ENCODE measurements at places on chromosomes 12 and 14.

- DNase-seq, result no peak
Measured at GRCh38 chr12:27571463-27571862, 47.5 kb downstream of the PPFIBP1 start.

GRCh38 chr12:121838126-121838525 is 20.5 kb downstream of the HPD start:
- DNase-seq, result no peak

DNA sequence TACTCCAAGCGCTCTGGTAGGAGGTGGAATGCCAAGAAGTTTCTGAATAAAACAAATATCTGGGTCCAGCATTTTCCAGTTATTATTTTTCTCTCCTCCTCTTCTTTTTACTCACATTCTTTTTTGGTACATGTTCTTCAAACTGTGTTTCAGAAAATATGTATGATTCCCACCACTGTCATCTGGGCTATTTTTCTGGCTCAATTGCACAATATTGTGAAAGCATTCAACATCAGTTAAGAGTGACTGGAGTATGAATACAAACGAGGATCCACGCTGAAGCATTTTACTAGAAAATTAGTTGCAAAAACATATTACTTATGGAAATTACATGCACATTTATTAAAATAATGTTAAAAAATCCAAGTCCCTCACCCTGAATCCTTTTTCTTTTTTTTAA is 61.5 kb downstream of the KCNMB4 start:
- DNase-seq, result no peak

DNA sequence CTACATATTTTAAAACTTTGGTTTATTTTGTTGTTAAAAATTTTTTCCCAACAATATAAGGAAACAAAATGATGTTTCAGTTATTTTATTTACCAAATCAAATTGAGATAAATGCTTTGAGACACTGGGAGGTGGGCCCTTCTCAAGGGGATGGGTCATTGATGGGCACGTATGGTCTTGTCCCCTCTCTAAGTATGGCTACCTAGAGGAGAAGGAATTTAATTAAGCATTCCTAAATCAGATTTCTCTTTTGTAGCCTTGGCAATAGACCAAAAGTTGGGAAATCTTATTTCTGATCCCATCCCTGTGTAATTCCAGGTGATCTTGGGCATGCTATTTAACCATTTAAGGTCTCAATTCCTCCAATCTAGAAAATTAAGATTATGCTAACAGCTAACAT is 79.0 kb downstream of the SCN8A start:
- no peak for DNase-seq

DNA sequence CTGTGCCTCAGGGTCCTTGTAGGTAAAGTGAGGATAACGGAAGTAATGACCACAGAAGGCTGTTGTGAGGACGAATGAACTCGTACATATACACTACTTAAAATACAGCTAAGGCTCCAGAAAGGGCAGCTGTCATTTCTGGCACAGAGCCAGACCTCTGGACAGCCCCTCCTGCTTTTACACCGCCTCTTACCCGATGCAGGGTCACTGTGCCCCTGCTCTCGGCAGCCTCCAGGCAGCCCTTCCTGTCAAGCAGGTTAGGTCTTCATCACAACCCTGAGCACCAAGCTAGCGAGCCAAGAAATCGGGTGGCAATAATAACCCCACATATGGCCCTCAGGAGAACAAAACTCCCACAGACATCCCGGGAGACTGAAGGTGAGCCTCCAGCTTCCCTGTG is 8.5 kb downstream of the TMEM229B start:
- DNase-seq, result no peak

GRCh38 chr12:7096979-7097378 is 4.7 kb upstream of the C1R start:
- DNase-seq, result no peak

GRCh38 chr12:33488036-33488435 is 48.4 kb upstream of the SYT10 start:
- DNase-seq, result peak; percentile 8

GRCh38 chr14:22487941-22488340 is 101.1 kb downstream of the DAD1 start:
- no peak for DNase-seq

GRCh38 chr12:132488127-132489077 is 1.5 kb upstream of the FBRSL1 start:
- DNase-seq, result no peak

- peak; percentile 67 for DNase-seq
Measured at GRCh38 chr12:49550693-49551252, 11.9 kb downstream of the KCNH3 start.

- DNase-seq, result peak; percentile 40
Measured at GRCh38 chr12:121576851-121577391, 3.9 kb downstream of the KDM2B start.

DNA sequence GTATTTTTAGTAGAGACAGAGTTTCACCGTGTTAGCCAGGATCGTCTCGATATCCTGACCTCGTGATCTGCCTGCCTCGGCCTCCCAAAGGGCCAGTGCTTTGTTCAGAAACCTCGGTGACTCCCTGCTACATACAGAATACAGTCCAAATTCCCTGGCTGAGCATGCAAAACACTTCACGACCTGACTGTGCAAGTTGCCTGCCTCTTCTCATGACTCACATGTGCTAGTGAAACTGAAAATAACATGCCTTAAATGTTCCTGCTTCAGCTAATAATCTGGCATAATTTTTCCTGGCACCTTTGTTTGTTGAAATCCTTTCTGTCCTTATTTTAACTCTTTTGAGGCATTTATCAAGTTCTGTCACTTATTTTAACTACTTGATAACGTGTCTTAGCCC is 8.2 kb downstream of the DMAC2L start:
- DNase-seq, result no peak

DNA sequence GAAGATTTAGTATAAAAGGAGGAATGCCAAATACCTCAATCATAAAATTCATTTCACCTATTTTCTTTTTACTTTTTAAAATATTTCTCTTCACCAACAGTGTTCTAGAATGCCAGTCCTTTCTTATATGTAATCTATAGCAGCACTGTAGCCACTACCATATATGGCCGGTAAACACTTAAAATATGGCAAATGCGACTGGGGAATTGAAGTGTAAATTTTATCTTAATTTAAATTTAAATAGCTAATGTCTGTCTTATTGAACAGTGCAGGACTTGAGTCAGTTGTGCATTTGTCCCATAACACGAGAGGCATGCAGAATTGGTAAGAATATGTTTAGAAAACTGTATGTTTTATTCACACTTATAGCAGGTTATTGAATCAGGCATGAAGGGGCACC is 50.1 kb downstream of the WASHC4 start:
- DNase-seq, result no peak

- no peak for DNase-seq
Measured at GRCh38 chr14:57869617-57870016, 3.7 kb upstream of the SLC35F4 start.

DNA sequence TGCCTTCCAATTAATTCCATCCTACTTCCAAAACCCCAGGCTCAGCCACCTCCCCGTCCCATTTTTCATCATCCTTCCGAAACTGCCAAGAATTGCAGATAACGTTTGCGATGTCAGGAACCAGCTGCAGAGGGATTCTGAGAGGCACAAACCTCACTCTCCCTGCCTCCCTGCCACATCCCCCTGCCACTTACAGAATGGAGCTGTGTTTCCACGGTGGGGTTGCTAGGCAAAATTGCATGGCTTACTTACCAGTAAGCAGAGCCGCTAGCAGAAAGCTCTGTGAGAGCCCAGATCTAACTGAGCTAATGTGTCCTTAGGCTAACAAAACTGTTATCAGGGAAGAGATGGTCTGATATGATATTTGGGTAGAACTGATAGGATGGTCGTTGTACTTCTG is 127.4 kb downstream of the KCNK10 start:
- no peak for DNase-seq

DNA sequence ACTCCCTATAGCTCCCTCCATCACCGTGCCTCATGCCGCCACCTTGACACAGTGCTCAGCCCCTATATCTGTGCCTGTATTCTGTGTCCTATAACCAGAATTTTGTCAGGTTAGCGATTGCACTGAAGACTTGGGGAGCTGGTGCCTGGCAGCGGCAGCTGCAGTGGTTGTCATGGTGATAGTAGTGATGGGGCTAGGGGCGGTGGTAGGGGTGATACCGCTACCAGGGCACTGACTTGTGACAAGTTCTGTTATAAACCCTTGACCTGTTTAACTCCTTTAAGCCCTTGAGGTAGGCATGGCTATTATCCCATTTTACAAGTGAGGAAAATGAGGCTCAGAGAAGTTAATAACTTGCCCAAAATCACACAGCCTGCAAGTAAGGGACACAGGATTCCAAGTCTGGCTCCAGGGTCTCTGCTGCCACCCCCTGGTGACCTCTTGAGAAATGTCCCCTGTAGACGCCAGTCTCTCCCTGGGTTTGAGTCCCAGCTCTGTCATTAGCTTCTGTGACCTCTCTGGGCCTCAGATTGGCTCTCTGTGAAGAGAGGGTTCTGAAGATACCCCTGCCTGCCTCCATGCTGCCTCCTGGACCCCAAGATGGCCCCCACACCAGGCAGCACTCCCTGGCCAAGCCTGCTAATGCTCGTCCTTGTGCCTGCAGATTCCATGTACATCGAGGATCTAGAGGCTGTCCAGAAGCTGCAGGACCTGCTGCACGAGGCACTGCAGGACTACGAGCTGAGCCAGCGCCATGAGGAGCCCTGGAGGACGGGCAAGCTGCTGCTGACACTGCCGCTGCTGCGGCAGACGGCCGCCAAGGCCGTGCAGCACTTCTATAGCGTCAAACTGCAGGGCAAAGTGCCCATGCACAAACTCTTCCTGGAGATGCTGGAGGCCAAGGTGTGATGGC is 121.9 kb downstream of the ESRRB start:
- no peak for DNase-seq

DNA sequence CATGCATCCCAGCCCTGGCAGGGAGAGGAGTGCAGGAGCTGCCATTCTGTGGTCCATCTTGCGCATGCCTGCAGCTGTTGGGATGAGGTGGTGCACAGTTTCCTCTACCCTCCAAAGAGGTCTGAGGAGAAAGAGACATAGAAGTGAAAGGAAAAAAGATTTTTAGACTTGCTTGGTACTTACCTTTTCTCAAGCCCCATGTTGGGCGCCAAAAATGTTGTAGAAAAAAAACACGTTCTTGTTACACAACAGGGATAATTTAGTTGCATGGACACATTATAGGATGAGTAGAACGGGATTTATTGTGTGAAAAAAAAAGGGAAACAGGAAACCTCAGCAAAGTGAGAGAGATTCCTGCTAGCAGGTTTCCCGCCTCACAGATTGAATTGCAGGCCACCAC is 244.4 kb upstream of the GARIN2 start:
- peak; percentile 19 for DNase-seq

DNA sequence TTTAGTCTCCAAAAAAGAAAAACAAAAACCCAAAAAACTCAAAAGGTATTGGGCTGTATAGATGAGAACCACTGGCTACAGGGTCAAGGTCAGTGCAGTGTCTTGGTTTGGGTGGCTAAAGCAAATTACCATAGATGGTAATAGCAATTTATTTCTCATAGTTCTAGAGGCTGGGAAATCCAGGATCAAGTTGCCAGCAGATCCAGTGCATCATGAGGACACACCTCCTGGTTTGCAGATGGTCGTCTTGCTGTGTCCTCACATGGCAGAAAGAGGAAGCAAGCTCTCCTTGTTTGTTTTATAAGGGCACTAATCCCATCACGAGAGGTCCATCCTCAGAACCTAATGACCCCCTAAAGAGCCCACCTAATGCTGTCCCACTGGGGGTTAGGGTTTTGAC is 11.2 kb downstream of the COX14 start:
- DNase-seq, result no peak

- DNase-seq, result no peak
Measured at GRCh38 chr14:67963545-67963944, 144.0 kb downstream of the RAD51B start.

- DNase-seq, result no peak
Measured at GRCh38 chr14:70881549-70882177, 25.6 kb upstream of the PCNX1 start.

GRCh38 chr14:81829447-81829846 is 295.8 kb upstream of the SEL1L start:
- DNase-seq, result no peak

DNA sequence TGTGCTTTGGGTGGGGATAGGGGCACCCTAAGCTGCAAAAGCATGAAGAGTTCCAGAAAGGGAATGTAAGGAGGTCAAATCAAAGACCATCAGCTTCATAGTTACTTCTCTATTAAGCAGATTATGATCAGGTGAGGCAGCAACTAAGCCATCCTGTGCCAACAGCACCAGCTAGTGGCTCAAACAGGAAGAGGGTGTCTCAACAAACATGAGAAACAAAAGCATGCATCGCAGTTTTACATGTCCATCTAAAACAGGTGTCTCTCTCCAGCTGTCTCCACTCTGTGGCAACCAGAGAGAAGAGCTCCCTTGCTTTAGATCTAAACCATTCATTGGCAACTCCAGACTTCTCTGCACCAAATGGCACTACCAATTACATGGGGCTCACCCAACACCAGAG is 52.9 kb downstream of the ACTN1 start:
- DNase-seq, result no peak

- no peak for DNase-seq
Measured at GRCh38 chr14:101788016-101788635, 26.6 kb downstream of the PPP2R5C start.

GRCh38 chr14:65486863-65487262 is 74.3 kb downstream of the FUT8 start:
- no peak for DNase-seq

- DNase-seq, result no peak
Measured at GRCh38 chr12:127284870-127285431, 982.0 kb upstream of the TMEM132C start.

DNA sequence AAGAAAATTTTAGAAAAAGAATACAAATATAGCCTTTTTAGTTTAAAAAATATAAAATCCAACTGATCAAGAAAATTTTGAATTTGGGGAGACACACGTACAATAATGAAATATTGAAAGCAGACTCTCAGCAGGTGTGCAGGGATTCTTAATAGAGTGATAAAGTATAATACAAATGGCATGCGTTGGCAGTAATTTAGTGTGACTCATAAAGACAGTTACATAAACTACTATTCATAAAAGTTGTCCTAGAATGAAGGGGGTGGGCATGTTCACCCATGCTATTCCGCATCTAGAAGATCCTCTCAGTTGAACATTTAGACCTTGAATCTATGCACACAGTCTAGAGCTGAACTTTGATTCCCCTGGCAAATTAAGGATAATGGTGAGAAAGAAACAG is 200.4 kb upstream of the AVPR1A start:
- DNase-seq, result no peak

DNA sequence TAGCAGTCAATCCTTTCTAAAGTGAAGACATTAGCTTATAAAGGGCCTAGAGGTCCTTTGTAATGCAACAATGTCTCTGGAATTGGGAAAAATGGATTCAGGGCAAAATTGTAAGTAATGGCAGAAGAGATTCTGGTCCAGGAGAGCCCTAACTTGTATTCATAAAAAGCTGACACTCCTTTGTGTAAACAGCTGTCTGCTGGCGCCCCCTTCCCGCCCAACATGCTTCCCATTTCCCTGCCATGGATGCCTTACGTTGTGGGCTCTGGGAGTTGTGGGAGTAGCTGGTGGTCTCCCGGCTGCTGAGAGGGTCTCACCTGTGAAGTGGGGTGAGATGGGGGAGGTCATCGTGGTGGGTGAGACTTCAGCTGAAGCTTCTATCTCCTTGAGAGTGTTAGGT is 2.3 kb downstream of the ACRBP start:
- DNase-seq, result no peak

- DNase-seq, result peak; percentile 6
Measured at GRCh38 chr12:47408171-47408871, 297.5 kb downstream of the RPAP3 start.

- no peak for DNase-seq
Measured at GRCh38 chr14:98182393-98183055, 1089.5 kb downstream of the BCL11B start.

- DNase-seq, result no peak
Measured at GRCh38 chr12:118488034-118488433, 111.7 kb downstream of the SUDS3 start.

- no peak for DNase-seq
Measured at GRCh38 chr14:53900499-53900898, 56.1 kb downstream of the BMP4 start.
